ENCODE measurements at places on chromosomes 5 and 9. TPM values are rescaled to one million over a fixed set of nuclear protein-coding genes. Genes with fewer than 3 reads are reported as not detected.

The KCNMB1 gene
- total RNA-seq = not detected

The DNAI1 gene
- total RNA-seq = not detected

The UIMC1 gene
- 24.5 TPM for total RNA-seq

The CDC20B gene
- not detected for total RNA-seq

The KCNV2 gene
- not detected for total RNA-seq

The C7 gene
- not detected for total RNA-seq

The DBH gene
- not detected for total RNA-seq

DNA sequence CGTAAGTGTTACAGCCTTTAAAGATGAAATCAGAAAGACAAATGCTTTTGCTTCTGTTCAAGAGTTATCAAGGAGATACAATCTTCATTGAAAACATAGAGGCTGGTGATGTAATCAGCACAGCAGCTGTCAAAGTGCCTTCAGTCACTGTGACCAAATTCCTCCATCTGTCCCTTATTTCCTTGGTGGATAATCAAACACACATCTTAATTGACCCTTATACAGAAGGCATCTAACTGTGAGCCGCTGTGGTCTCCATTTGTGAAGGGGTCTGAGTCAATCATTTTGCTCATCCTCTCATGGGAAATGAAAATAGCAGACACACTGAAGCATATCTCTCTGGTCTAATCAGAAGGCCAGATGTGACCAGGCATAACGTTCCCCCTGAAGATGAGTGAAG, 130.1 kb upstream of the TLR4 start:
- DNase-seq = no peak

- DNase-seq = peak; percentile 90
Measured at GRCh38 chr5:90221951-90222350, 187.6 kb downstream of the CETN3 start.

- DNase-seq = no peak
Measured at GRCh38 chr9:129211686-129212085, 33.6 kb upstream of the IER5L start.

DNA sequence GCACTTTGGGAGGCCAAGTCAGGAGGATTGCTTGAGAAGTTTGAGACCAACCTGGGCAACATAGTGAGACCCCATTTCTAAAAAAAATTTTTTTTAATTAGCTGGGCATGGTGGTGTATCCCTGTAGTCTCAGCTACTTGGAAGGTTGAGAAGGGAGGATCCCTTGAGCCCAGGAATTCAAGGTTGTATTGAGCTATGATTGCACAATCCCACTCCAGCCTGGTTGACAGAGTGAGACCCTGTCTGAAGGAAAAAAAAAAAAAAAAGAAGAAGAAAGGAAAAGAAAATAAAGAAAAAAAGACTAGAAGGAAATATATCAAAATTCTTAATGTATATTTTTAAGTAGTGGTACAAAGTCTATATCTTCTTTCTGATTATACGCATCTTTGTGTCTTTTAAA, 28.8 kb upstream of the PCDHB1 start:
- DNase-seq = no peak

- DNase-seq = no peak
Measured at GRCh38 chr9:114372921-114373448, 14.8 kb downstream of the AKNA start.

DNA sequence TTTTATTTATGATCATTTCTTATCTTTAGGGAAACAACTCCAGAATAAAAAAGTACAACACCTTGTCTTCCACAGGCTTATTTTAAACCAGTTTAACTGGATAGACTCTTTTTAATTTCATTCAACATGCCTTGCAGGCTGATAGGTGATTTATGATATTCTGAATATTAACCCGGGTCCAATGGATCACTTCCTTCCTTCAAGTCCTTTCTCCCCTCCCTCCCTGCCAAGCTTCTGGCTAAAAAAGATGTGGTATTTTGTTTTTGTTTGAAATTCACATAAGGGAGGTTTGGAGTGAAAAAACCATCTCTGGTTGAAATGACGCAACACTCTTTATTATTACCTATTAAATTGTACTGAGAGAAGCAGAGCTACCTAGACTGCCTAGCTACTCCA, 265.3 kb downstream of the MLLT3 start:
- peak; percentile 15 for DNase-seq

DNA sequence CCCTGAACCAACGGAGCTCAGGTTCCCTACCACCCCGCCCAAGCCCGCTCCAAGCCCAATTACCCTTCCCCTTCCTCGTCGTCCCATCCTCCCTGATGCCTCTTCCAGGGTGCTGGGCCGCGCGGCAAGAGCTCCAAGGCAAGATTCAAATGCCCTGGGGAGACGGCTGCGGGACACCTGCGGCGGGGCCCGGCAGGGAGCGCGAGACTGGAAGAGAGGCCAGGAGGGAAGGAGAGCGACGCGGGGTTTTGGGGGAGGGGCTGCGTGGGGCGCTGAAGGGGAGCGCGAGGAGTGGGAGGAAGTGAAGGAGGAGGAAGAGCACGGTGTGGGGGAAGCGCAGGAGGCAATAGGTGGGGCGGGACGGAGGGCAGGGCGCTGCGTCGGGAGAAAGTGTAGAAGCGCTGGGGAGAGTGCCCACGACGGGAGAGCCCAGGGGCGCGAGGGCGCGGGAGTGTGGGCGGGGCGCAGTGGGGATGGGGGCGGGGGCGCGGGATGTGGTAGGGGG, 975 bp upstream of the NXNL2 start:
- DNase-seq = peak; percentile 11

DNA sequence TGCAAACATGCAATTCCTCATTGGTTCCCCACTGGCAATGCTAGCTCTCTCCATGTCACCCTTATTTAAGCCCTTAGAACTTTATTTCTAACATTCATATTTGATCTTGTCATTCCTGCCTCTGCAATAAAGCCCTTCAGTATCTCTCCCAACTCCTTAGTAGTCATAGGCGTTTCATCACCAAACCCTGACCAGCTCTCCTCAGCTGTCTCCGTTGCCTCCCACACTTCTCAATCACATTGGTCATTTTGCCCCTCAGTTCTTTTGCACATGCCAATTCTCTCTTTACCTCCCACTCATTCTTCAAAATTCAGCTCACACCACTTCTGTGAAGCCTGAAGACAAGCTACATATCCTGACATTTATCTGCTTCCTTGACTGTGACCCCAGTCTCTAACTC, 2.8 kb upstream of the RUSC2 start:
- no peak for DNase-seq

DNA sequence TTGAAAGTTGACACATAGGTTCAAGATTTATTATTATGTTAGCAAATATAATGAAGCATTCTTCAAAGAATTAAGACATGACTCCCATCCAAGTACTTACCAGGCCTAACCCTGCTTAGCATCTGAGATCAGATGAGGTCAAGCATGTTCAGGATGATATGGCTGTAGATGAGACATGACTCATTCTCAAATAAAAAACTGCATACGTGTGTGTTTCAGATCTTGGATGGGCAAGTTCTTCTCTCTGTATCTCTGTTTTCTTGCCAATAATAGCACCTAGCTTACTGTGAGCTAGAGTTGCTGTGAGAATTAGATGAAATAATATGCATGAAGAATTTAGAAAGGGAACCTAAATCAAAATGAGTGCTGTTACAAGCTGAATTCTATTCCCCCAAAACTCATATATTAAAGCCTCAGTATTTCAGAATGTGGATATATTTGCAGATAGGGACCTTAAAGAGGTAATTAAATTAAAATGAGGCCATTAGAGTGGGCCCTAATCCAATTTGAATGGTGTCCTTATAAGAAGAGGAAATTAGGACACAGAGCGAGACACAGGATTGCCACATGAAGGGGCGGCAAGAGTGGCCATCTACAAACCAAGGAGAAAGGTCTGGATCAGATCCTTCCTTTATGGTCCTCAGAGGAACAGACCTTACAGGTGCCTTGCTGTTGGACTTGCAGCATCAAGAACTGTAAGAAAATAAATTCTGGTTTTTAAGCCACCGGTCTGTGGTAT, 146.2 kb downstream of the MARCHF11 start:
- DNase-seq = no peak

- peak; percentile 27 for DNase-seq
Measured at GRCh38 chr9:1869843-1870242, 145.3 kb upstream of the SMARCA2 start.

DNA sequence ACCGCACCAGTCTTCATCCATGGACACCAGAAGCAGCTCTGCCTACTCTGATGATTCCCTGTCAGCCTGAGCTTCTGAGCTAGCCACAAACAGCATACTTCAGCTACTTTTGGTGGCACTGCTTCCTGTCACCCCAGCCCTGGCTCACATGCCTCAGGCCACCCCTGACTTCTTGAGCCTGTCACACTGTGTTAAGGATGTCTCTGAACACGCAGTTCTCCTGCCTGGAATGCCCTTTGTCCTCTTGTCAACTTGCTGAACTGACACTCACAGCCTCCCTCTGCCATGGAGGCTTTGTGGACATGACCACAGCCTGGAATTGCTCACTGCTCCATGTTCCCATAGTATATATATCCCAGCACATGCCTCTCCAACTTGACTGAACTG, 7.2 kb downstream of the MACROH2A1 start:
- DNase-seq = no peak
